Esophagus muscularis mucosa (tissue), 4 donors: ENCODE measurements at places on chromosomes 11 and 22. TPM values are rescaled to one million over a fixed set of nuclear protein-coding genes. Genes with fewer than 3 reads are reported as not detected.

CBL gene
- total RNA-seq, result 27.7 TPM

CPT1A gene
- total RNA-seq, result 122 TPM

ADAMTS8 gene
- 25.7 TPM for total RNA-seq

MMP10 gene
- total RNA-seq, result not detected

TXN2 gene
- total RNA-seq, result 56.5 TPM

VWCE gene
- total RNA-seq, result 0.33 TPM

PIK3IP1 gene
- total RNA-seq, result 34.5 TPM

MPPED2 gene
- 4.6 TPM for total RNA-seq
